ENCODE measurements at places on chromosomes 6 and 20.
A peak's percentile ranks its signal among the peaks of the same experiment; 100 is the strongest.

DNA sequence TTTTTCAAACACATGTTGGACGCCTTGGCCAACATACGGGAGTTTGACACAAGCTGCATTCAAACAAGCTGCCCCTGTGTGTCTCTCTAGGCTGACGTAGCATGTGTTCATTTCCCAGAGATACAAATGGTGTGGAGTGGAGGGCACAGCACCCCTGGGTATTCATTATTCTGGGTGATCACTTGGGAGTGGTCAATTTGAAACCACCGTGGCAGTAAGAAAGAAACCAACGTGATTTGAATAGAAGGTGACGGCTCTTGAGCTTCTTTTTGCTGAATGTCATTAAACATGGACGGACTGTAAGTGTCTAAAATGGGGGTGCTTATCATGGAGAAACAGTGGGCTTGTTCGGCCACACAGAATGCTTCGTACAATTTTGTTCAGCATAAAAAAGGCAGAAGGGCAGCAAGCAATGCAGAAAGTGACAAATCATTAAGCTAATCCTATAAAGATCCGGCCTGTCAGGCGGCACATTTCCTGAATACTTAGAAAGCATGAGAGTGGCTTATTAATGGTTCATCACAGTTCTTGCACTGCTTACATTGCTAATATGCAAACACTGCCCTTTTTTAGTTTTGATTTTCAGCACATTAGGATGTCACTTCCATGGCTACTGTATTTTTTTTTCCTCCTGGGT is 1261.9 kb upstream of the CITED2 start:
- DNase-seq: no peak

DNA sequence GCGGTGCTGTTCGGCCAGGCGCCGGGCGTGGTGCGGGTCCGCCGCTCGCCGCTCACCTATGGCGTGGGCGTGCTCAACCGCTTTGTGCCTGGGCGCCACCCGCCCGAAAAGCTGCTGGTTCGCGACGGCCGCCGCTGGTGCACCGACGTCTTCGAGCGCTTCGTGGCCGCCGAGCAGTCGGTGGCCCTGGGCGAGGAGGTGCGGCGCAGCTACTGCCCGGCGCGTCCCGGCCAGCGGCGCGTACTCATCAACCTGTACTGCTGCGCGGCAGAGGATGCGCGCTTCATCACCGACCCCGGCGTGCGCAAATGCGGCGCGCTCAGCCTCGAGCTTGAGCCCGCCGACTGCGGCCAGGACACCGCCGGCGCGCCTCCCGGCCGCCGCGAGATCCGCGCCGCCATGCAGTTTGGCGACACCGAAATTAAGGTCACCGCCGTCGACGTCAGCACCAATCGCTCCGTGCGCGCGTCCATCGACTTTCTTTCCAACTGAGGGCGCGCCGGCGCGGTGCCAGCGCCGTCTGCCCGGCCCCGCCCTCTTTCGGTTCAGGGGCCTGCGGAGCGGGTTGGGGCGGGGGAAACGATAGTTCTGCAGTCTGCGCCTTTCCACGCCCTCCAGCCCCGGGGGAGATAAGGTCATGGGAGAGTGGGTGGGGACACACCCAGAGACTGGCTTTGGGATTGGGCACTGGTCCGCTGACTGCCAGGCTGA is 15.7 kb downstream of the ADISSP start:
- peak; percentile 19 for DNase-seq

GRCh38 chr20:3172126-3172932 is 1.0 kb downstream of the LZTS3 start:
- DNase-seq: no peak

DNA sequence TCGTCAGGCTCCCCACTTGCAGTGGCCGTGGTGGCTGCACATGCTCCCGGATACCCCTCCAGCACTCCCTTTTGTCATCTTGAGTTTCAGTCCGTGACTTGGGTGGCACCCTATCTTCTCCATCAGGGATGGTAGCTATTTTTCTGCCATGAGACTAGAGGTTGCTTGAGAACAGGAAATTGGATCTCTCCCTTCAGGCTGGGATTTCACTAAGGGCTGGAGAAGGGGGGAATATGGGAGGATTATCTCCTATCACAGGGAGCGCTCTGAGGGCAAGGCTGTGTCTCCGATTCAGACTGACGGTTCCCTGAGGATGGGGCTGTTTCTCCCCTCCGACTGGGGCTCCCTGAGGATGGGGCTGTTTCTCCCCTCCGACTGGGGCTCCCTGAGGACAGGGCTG is 123.1 kb downstream of the MRPL14 start:
- DNase-seq: no peak
